ENCODE measurements at places on chromosomes 5 and 9.

DNA sequence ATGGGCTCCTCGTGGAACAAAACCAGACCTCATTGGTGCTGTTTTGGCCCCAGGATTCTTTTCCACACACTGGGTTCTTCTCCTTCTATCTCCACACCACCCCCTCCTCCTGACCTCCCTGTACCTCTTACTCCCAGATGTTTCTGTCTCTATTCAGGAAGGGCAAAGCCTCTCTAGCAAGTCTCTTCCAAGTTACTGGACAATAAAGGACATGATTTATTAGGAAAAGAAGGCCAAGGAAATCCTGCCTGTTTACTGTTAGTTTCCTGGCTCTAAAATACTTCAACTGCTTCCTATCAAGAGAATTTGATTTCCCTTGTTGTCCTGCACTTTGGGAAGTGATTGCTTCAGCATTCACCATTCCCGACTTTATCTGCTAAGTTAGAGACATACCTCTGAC, 262.0 kb downstream of the SAXO1 start:
- no peak for DNase-seq

DNA sequence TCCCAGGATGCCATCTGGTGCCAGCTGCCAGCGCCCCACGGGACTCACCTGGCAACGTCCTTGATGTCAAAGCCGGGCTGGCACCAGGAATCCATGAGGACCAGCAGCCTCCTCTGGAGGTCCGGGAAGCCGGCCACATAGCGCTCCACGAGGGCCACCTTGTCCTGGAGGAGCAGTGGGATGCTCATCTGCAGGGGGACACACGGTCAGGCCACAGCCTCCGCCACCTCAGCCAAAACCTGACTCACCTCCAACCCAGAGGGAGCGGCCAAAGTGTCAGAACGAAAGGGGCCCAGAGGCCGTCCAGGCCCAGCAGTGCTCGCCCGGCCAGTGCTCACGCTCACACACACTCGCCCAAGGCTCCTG, 56.5 kb downstream of the EXD3 start:
- no peak for DNase-seq

GRCh38 chr9:113986931-113987330, 91.2 kb downstream of the AMBP start:
- DNase-seq: no peak

GRCh38 chr5:76532052-76532451, 91.2 kb downstream of the F2RL2 start:
- DNase-seq: no peak

DNA sequence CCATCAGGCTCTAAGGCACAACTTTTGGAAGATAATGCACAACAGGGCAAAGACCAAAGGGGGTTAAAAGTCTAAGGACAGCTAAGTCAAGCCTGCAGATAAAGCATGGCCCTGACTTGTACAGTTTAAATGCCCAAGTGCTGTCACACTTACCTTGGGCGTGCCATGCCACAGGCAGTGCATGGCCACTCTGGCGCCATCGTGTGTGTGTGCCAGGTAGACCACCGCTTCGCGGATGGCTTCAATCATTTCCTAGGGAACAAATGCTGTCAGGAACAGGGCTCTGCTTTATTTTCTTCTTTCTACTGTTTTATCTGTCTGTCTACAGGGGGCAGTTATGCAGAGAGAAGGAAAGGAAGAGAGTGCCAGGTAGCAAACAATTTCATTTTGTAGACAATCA, 19.3 kb downstream of the PUM3 start:
- DNase-seq: no peak

- DNase-seq: no peak
Measured at GRCh38 chr5:53542926-53543325, 17.5 kb upstream of the NDUFS4 start.

DNA sequence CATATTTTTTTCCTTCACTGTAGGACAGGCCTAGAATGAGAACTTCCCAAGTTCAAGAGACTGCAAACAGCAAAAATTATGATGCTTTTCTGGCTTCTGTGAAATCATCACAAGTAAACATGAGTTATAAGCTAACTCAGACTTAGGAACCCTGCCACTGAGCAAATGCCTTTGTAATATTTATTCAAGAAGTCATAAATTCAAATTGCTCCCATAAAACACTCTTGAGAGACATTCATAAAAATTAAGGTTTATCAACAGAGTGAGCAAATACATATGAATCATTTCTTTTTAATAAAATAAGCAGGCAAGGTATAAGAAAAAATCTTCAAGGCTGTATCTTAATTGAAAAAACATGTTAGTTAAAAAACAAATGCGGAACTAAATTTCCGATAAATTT, 124.2 kb downstream of the GNA14 start:
- DNase-seq: no peak

DNA sequence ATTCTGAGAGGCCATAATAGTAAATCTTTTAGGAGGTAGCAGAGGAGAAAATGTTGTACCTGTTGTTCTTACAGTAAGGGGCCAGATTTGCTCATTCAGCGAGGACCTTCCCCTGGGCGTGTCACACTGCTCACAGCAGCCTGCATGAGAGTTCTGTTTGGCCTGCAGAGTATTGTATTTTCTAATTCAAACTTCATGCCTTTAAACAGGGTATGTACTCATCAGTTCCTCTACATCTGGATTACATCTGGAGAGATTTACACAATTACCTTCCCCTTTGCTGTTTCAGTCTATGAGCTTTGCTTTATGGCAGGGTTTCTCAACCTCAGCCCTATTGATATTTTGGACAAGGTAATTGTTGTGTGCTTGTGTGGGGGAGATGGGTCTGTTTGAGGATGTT, 170.9 kb upstream of the STK32A start:
- no peak for DNase-seq

- no peak for DNase-seq
Measured at GRCh38 chr5:164076556-164076955, 571.1 kb downstream of the MAT2B start.

DNA sequence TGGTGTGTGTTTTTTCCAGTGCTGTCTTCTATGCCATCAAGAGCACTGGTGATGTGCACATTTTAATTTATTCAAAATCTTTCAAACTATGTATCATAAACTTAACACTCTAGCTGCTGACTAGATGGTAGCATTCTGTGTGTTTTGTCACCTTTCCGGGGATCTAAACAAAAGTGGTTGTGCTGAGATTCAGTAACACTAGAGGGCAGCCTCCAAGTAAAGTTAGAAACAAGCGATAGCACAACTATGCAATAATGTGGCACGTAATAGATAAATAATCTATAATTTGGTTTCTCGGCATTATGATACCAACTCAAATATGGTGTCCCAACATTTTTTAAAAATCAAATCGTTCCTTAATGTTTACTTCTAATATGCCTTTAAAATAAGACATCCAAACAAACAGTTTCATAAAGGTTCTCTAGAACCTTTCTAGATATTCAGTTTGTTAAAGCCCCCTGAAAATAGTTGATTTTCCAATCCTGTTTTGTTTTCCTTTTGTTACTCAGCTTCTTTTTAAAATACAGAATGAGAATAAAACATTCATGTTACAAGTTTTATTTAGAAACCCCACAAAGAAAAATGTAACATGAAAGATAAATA, 16.9 kb downstream of the SEMA6A start:
- DNase-seq: no peak

GRCh38 chr9:18398038-18398437, 75.9 kb upstream of the ADAMTSL1 start:
- DNase-seq: no peak

DNA sequence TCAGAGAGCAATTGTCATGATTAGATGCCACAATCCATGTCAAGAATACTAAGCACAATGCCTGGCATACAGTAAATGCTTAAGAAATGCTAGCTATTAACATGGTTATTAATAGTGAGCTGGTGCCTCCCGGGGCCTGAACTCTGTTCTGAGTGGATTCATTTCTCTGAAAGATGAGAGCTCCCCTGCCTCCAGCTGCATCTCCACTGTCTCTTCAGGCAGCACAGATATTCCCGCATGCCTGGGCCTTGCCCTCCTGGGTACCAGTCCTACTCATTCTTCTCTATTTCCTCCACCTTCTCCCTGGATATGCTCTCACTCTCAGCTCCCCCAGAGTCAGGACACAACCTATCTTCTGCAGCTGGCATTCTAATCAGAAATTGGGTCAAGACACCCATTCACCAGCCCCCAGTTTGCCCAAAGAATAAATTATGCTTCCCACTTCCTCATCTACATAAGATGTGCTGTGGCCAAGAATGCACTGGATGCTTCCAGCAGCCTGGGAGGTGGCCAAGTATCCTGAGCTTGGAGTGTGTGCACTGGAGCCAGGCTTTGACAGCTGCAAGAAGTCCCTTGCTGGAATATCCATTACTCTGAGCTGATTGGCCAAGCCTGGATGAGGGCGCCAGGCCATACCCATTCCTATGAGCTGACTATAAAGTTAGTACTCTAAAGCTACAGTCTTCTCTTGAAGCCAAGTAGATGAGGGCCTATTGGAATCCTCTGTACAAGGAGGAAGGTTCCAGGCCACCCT, 669.0 kb downstream of the ACTL7B start:
- no peak for DNase-seq

DNA sequence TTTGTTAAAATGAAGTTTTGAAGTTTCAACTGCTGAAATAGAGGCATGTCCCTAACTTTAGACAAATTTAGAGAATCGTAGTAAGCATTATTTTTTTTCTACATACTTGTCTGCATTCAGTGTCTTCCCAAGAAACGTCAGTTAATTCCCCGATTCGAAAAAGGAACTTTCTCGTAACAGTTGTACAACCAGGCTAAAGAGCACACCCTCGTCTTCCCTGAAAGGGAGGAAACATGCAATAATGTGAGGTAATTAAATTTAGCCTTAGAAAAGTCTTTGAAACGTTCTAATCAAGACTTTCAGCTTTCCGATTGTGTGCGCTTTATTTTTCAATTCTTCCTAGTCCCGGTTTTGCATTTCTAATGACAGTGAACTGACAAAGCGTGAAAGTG, 374 bp upstream of the SLC1A3 start:
- no peak for DNase-seq

DNA sequence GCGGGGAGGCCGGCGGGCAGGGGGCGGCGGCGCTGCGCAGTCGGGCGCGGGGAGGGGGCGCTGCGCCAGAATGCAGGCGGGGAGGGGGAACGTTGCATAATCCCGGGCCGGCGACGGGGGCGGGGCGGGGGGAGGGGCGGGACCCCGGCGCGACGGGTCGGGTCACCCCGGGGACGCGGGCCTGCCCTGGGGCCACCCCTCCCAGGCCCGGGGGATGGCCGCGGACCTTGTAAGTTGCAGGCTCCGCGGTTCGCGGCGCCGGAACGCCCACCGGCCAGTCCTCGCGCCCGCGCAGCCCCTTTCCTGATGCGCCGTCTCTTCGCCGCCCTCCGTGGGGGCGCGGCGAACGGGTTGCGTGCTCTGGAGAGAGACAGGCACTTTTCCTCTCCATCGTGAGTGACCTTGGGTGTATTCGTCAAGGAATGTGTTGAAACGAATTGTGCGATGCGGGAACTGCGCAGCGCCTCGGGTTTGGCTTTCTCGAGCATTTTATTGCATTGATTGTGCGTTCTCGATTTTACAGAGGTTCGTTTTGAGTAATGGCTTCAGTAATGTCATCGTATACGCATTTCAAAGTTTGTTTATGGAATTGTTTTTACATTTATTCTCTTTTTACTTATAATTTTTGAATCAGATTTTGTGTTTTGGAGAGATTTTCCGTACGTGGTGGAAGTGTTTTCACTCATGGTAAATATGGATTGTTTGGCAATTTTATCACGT, 802 bp downstream of the SPIN1 start:
- no peak for DNase-seq

- no peak for DNase-seq
Measured at GRCh38 chr9:124038239-124038638, 26.7 kb downstream of the LHX2 start.

DNA sequence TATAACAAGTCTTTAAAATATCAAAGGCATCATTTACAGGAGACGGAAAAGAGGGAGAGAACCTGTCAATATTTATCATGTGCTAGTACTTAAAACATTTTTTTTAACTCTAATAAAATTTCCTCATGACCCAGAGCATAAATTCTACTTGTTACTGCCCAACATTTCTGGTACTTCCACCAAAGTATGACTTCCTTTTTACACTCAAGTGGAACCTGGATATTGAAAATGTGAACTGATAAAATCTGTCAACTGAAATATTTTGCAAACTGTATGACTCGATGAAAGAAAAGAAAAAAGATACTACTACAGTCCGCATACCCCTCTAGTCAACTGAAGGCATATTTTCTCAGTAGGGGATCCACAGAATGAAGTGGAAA, 37.1 kb downstream of the FAM13B start:
- DNase-seq: no peak

DNA sequence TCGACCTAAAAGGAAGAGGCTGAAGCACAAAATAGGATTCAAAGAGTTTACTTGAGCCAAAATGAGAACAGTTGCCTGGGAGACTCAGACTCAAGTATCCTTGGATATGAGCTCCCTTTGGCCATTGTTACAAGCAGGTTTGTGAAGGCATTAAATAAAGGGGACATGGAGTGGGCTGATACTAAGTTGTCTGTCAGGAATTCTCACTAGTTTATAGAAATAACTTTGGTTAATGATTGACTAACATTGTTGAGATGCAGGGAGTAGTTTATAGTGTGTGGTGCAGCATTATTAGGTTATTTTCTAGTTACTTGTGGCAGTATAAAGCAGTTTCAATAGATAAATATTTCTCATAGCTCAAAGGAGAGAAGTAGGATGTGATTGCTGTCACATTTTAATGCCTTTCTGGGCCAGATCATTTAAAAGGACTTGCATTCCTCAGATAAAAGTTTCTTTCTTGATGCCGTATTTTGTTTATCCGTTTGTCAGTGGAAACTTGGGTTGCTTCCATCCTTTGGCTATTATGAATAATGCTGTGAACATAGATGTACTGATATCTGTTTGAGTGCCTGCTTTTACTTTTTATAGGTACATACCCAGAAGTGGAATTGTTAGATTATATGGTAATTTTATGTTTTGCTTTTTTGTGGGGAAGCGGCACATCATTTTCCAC, 9.1 kb downstream of the AP3S1 start:
- no peak for DNase-seq

DNA sequence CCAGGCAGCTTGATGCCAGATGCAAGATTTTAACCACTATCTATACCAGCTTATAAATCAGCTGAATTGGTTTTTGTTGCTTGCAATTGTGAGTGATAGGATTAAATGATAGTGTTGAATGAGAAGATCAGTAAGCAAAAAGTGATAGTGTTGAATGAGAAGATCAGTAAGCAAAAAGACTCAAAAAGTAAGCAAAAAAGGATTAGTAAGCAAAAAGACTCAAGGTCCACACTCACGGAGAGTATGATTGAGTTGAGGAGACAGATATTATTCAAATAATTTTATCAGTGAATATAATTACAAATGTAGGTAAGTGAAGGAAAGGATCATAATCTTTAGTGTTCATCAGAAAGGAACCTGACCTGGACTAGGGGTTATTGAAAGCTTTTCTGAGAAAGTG, 58.0 kb upstream of the ARRDC3 start:
- DNase-seq: no peak

GRCh38 chr9:105416840-105417239, 31.0 kb upstream of the FSD1L start:
- DNase-seq: no peak

DNA sequence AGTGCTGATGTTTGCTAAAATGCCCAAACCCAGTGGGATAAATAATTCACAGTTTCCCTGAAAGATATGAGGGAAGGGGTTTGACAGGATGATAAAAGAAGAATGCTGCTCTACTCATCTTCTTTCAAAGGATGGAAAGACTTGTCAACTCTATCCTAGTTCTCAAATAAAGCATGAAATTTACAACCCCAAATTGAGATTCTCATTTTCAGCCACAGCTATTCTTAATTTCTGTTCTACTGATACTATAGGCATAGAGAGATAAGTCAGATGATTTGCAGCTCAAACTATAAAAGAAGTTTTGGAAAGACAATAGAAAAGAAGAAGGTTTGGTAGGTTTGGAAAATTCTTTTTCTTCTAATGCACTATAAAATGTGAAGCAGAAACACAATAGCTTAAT, 542.6 kb downstream of the CSNK1G3 start:
- no peak for DNase-seq

- no peak for DNase-seq
Measured at GRCh38 chr5:173765661-173766060, 122.5 kb upstream of the CPEB4 start.
